Naive B cell (primary cell): ENCODE measurements at places on chromosomes 7 and 10.

DNA sequence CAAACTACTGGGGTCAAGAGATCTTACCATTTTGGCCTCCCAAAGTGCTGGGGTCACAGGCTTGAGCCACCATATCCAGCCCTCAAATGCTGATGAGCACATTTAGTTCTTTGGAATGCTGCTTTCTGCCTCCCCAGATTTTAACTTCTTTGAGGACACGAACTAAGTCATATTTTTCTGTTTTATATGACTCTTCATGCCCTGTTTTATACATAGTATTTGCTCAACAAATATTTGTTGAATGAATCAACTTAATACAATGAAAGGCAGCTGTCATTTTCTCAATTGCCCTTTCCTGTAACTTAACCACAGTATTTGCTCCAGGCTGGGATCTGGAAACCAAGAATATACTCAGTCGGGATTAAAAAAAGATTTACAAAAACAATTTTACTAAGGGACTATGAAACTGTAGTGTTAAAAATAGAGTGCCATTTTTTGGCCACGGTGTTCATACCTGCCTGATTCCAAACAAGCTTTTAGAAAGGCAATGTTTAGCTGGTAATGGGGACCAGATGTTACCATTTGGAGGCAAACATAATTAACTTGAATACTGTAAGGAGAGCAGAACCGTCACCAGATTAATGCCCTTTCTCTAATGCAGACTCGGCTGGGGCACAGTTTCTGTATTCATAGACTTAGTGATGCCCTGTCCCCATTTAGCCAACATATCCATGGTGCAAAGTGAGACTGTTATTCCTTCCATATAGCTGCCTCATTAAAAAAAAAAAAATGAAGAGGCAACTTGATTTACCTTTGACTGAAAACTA lies 117.6 kb downstream of the NRP1 start:
- no peak for DNase-seq

DNA sequence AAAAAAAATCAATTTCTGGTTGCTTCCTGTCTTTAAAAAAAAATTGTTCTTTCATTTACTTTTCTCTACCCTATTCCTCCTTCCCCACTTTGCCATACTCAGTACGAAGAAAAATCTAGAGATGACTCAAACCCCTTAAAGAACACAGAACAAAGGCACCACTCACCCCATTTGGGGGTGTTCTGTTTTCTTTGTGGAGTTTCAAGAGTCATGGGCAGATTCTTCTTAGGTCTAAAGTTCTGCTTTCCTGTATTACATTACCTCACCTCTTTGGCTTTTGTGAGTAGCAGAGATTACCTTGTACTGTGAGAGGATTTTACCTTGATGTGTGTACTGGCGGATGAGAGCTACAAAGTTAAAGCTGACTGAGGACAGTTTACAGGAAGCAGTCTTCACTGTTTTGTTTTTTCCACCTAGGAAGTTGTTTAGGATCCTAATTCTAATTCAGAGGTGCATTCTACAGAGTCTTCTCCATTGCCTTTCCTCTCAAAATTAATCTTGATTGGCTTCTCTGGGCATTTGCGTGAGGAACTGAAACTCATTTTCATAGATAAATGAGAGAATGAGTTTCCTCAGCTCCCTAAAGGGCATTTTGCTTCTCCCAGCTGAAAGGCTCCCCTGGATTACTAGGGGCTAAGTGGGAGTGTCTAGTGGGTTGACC lies 20.7 kb downstream of the AVL9 start:
- no peak for DNase-seq

GRCh38 chr7:100722480-100723212 lies 2.4 kb downstream of the EPO start:
- no peak for DNase-seq

DNA sequence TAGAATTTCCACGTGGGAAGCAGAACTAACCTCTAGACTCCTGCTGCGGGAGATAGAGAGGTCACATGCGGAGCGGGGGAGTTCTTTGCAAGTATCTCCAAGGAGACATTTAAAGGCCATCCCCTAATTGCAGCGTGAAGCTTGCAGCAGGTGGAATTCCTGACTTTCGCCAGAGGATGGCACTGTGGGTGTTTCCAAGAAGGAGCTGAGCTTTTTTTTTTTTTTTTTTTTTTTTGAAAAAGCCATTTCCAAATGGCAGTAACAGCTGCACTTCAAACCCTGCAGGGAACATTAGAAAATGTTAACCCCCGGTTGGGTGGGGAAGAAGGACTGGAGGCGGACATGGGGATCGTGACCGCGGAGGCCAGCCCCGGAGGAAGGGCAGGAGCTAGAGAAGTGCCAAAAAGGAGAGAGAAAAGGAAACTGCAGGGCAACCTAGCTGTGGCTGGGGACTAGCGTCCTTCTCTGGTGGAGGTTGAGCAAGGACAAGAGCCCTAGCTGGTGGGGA lies 487.7 kb downstream of the TYW1 start:
- DNase-seq: peak; percentile 8

GRCh38 chr7:134311807-134312206 lies 4.9 kb downstream of the SLC35B4 start:
- DNase-seq: no peak

GRCh38 chr7:32522746-32523530 lies 27.6 kb downstream of the AVL9 start:
- no peak for DNase-seq

DNA sequence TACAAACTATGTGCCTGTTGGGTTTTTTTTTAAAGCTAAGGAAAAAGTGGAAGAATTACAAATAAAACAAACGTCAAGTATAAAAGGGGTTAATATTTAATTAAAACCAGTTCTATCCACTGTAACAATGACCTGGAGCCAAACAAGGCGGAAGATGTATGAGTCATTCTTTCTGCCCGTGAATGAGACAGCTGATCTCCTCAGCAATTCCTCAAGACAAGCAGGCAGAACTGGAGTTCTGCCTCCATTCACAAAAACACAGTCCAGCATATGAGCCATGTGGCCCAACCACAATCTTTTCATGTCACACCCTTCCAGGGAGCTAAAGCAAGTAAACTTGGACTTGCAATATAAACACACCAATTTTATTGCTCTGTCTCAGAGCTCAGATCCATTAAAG lies 8.4 kb downstream of the ETV1 start:
- DNase-seq: no peak

- DNase-seq: no peak
These were observed 255.3 kb downstream of the CELF2 start for GRCh38 chr10:11272915-11273389.

- DNase-seq: no peak
These were observed 175.4 kb downstream of the ARID5B start for GRCh38 chr10:62076891-62077290.

DNA sequence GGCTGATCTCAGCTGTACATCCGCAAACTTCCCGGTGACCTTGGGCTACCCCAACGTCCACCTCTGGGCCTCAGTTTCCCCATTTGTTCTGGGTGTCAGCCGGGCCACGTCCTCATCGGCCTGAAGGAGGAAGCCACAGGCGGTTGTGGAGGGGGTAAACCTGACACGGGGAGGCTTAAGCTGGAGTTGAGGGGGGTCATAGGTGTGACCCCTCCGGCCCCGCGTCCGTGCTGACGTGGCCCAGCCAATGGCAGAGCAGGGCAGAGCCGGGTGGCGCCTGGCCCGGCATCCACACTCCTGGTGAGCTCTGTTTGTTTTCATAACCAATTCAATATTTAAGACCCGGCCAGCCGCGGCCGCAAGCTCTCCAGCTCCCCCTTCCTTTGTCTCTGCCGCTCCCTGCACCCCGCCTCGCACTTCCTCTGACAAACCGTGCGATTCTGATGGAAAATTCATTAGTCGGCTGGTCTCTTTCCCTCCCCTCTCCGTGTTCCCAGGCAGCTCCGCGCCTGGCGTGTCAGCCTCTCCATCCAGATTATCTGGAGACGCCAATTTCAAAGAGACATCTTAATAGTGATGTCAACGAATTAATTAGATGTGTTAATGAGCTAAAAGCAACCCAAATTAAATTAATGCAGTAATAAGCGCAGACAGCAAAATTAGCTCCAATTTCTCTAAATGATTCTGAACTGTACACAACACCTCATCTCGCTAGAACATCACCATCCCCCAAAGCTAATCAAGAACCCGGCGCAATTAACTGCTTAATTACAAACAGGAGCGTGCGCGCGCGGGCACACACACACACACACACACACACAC lies 55.4 kb downstream of the MICALL2 start:
- DNase-seq: no peak

DNA sequence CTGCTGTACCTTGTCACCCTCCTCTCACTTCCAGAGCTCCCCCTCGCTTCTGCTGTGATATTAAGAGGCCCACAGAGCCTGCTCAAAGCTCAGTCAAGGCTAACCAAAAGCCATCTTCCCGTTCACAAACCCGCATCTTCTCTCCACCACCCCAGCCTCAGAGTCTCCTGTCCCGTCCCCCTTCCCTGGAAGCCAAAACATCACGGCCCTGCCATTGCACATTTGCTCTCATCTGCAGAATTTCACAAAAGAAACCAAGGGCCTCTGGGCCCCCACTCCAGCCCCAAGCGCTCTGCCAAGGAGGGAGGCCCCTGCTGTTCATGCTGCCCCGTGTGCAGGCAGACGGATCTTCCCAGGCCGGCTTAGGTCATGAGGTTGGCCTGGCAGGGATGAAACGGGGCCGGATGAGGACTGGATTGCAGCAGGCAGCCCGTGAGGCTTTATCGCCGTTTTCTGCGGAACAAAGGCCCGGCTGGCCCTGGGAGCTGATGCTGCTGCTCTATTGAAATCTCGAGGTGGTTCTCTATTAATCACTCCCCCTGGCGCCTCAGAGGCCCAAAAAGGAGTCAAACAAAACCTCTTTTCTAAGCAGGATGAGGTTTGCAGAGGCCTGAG lies 31.6 kb upstream of the FOXK1 start:
- DNase-seq: no peak

DNA sequence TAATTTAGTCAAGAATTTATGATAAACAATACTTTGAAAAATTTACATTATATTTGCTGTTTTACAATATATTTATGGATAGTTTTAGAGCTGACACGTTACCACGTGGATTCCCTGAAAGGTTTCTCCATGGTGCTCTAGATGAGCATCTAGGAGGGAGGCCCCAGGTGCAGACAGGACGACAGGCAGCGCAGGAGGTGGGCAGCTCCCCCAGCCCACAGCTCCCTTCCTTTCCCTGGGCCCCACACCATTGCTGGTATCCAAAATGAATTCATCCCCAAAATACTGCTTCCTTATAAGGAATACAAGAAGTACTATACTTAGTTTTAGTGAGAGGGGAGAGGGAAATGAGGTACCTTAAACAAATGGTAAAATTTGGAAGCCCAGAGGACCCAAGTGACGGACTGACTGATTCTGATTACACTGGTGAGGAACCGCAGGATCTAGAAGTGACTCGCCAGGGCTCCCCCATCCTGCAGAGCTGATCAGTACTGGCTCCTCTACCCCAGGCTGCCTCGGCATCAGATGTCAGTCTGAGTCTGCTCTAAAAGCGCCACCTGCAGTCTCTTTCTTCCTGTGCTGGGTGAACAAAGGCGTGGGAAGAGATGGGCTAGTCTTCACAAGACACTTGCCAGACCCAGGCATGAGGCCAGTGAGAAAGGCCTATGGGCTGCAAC lies 89.2 kb downstream of the DLG5 start:
- no peak for DNase-seq

- DNase-seq: no peak
These were observed 71.3 kb downstream of the PARD3 start for GRCh38 chr10:34743814-34744213.

- no peak for DNase-seq
These were observed 2.9 kb downstream of the ZNF282 start for GRCh38 chr7:149198161-149198816.

GRCh38 chr7:140683657-140684056 lies 10.9 kb downstream of the ADCK2 start:
- no peak for DNase-seq
